ENCODE measurements at places on chromosomes 3 and 15.
A peak's percentile ranks its signal among the peaks of the same experiment; 100 is the strongest.

- no peak for DNase-seq
Measured at GRCh38 chr3:58335652-58335947, 2.9 kb downstream of the PXK start.

DNA sequence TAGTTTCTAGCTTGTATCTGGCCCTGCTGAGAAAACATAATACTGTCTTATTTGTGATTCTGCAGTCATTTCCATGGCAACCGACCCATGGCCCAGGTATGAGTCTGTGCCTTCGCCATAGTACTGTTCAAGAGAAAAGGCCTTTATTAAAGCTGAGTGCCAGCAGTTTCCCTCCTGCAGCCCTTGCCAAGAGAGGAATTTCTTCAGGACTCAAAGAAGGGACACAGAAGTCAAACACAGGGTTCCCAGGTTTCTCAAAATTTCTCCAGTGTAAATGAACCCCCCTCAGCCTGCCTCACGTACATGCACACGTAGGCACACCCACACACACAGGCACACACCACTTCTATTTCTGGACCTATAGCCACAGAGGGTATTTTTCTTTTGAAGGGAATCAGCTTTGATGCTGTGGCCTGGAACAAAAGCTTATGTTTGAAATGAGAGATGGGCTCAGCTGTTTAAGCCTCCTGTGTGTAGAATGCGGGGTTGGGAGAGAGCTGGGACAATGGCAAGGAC is 269.2 kb downstream of the PDCD6IP start:
- DNase-seq = no peak

DNA sequence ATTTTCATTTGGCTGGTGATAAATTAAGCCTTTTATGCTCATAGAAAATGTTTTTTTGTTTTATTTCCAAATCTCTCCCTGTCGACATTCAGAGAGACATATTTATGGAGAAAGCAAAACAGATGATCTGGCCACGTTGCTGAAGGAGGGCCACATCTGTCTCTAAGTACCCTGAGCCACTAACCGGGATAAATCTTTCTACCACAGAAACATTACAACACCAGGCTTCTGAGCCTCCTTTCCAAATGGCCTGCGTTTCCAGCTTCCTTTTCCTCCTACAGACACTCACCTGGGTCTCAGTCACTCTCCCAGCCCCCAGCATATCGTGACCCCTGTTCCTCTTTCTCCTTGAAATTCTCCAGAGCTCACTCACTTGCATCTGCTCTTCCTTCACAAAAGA is 161.0 kb downstream of the ARRDC4 start:
- DNase-seq = peak; percentile 71

GRCh38 chr15:95837341-95838004 is 493.0 kb upstream of the NR2F2 start:
- no peak for DNase-seq

DNA sequence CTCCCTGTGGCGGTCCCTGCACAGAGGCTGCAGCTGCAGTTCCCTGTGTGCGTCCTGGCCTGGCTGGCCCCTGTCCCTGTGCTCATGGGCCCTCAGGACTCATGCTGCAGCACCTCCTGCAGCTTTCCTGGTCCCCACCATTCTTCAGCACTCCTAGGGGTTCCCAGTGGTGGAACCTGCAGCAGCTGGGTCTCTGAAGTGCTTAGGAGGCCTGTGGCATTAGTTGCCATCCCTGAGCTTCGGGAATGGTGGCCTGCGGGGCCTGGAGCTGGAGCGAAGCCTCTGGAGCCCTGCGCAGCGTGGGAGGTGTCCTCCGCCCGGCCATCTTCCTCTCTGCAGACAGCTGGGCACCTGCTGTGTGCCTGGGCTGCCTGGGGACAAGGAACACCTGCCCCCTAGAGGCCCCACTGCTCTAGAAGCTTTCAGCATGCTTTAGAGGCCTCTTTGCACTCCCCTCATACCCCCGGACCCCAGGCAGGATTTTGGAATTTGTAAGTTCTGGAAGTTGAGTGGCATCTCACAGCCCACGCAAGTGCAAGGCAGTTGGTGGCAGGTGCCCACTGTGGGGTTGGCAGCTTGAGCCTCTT is 13.1 kb downstream of the PLXNA1 start:
- DNase-seq = no peak

- peak; percentile 37 for DNase-seq
Measured at GRCh38 chr3:156602424-156602823, 47.5 kb upstream of the SSR3 start.

DNA sequence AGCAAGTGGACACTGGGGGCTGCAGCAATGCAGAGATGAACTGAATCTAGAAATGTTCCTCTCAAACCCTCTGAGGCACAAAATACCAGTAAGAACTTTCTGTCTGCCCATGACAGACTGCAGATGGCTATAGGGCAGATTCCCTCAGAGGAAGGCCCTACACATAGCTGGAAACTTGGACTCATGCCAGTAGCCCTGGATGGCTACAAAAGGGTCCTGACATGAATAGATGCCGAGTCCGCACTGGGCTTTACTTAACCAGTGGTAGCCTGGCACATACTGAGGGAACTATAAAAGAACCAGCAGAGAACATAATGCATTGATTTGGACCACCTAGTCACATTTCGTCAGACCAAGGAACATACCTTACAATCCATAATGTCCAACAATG is 66.7 kb downstream of the C3orf80 start:
- DNase-seq = no peak

DNA sequence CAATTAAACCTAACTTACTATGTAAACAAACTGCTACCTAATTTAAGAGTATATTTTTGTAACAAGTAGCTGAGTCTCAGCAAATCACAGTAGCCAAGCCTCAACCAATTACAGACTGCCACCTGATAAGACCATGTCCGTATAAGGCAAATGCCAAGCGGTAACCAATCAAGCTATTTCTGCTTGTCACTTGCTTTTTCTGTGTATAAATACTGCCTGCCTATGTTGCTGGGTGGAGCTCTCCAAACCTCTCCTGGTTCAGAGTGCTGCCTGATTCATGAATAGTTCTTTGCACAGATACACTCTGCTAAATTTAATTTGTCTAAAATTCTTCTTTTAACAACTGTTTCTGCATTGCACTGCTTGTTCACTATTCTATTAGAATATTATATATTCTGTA is 42.6 kb downstream of the ZNF148 start:
- DNase-seq = no peak

DNA sequence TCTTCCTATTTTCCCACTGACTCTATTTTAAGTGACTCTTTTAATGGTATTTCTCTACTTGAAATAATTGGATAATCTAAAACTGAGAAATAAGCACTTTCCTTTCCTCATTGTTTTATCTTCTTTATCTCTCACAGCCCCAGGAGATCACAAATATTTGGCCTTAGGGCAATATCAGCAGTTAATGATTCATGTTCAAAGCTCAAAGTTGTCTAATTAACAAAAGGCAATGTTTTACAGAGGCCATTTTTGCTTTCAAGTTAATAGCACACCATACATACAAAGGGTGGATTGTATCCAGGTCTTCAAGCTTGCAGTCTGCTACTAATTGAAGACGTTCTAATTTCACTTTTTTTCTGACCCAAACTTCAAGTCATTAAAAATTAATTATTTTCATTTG is 120.1 kb downstream of the LRRN1 start:
- no peak for DNase-seq

- no peak for DNase-seq
Measured at GRCh38 chr15:63372753-63373152, 8.9 kb downstream of the CA12 start.

GRCh38 chr3:40581166-40581565 is 56.4 kb downstream of the ZNF621 start:
- DNase-seq = no peak

DNA sequence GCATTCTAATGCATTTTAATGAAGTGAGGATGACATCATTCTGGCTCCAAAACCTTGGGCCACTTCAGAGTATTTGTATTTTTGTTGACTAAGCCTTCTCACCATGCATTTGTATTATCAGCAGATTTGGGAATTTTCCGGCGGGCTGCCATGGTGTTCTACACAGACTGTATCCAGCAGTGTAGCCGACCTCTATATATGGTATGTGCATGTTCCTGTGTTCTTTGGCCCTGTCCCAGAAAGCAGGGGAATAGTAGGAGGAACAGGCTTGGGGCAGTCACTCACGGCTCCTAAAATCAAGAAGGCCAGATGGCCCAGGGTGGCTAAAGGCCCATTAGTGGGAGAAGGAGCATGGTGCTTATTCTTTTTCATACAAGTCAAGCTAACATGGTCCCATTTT is 80.5 kb downstream of the USF3 start:
- DNase-seq = no peak

DNA sequence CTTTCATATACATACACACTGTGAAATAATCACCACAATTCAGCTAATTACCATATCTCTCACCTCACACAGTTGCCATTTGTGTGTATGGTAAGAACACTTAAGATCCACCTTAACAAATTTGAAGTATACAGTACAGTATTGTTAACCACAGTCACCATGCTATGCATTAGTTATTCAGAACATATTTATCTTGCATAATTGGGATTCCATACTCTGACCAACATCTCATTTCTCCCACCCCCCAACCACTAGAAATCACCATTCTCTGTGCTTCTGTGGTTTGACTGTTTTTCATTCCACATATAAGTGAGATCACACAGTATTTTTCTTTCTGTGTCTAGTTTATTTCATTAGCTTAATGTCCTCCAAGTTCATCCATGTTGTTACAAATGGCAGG is 247.7 kb upstream of the CTNNB1 start:
- DNase-seq = peak; percentile 80

DNA sequence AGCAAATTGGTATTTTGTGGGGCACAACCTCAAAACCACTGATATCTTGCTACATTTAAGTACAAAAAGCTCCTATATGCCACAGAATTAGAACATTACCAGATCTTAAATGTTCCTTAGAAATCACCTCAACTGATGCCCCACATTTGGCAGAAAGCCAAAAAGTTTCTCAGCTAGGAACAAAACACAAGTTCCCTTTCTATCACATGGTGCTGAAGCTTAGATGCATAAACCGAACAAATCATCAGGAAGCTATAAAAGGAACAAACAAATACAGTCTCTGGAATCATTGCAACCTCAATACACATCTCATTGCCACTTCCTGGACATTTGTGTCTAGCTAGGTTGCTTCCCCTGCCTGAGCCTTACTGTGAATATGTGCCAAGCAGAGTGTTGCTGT is 492.6 kb downstream of the LPP start:
- no peak for DNase-seq

DNA sequence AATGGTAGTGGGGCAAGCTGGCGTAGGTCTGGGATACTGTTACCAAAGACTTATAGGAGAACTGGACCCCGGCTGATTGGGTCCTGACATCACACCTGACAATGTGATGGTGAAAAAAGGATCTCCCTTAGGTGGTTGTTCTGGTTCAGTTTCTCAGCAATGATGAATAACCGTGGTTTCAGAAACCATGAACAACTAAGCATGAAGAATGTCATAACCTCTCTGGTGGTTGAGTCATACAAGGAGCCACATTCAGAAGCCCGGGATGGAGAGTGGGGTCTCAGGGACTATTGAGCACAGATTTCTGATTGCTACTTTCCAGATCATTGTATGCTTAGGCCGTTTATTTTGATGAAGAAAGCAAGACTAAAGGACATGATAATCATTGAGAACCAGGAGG is 17.4 kb downstream of the GPR160 start:
- no peak for DNase-seq

DNA sequence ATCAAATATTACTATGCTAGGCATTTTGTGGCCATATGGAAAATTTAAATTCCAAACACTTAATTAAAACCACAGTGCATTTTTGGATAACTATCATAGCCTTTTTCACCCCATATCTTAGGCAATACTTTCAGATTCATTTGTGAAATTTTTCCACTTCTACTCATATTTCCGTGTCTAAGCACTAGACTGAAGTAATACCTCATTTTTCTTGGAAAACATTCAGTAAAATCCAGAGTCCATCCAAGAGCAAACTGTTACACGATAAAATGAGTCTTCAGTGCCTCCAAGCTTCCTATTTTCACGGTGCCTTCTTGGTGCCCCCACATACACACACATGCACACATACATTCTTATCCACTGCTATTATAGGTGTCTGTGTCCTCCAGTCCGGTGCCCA is 845.9 kb downstream of the TBL1XR1 start:
- no peak for DNase-seq

DNA sequence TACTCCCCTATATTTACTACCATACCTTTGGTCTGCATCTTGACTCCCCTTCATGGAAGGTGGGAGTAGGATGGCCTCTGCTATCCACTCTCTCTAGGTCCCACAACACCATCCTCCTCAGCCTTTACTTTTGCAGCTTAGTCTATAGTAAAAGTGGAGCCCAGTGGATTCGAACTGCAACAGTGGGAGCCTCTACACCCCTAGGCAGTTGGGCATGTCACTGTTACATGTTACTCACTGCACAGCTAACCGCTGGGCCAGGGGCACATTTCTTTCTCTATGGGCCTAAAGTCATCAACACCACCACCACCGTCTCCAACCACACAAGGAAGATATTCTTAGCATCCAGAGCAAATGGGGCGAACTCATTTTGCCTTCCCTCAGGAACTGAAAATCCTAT is 62.9 kb downstream of the KLF13 start:
- no peak for DNase-seq

DNA sequence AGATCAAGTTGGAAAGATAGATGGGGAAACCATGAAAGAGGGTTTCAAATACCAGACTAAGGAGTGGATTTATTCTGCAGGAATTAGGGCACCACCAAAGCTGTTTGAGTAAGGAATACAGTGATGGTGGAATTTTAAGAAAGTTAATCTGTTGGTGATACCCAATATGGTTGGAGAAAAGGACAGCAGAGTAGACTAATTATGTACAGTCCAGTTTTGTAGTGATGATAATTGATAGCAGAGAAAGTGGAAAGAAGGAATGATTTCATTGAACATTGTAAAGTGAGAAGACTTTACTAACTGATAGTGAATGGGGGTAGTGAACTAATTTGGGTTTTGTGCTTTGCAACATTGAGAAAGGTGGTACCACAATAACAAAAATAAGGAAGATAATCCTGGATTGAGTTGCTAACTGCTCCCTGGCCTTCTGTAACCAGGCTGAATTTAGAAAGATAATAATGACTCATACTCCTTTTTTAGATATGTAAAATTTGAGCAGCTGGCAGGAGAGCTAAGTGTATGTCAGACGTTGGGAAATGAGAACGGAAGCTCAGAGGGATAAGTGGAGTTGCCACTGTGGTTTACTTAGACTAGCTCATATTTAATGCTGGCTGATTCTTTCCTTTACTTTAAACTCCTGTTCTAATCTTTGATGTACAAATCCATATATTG is 16.9 kb downstream of the TCAIM start:
- peak; percentile 95 for DNase-seq

- DNase-seq = no peak
Measured at GRCh38 chr3:67617518-67617917, 36.9 kb downstream of the SUCLG2 start.

- DNase-seq = no peak
Measured at GRCh38 chr3:8760091-8760490, 9.3 kb downstream of the OXTR start.

DNA sequence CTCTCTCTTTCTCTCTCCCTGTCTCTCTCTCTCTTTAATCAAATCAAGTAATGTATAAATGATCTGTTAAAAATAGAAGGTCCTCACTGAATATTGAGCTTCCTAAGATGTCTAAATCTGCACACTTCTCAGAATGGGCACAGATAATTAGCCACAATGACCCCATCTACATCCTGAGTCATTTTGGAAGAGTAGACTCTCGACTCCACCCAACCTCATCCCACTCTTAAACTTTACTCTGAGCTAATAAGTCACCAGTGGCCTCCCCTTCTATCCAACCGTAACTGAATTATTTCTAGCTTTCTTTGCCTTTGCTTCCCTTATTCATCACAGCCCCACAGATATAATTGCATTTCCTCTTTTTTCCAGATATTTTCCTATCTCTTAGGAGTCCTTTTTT is 326.5 kb upstream of the ZNF717 start:
- DNase-seq = no peak

Data from fibroblast of villous mesenchyme (primary cell).